ENCODE measurements at places on chromosomes 7 and 10.

GRCh38 chr10:95331596-95332130 is 40.9 kb upstream of the PDLIM1 start:
- no peak for DNase-seq

GRCh38 chr7:15853832-15854470 is 167.5 kb upstream of the MEOX2 start:
- DNase-seq: no peak

DNA sequence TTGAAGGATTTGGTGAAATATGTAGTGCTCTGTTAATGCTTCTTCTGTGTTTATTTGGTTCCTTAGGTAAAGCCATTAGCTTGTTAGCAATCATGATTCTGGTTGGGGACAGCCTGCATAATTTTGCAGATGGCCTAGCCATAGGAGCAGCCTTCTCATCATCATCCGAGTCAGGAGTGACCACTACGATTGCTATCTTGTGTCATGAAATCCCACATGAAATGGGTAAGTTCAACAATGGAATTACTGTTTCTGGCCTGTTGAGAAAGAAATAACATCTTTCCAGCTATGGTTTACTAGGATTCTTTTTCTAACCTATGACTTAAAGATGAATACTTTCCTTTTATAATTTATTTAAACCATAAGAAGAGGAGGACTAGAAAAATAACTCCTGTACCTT is 48.9 kb downstream of the SLC39A12 start:
- no peak for DNase-seq

- no peak for DNase-seq
Measured at GRCh38 chr7:99428972-99429566, 9.5 kb downstream of the PTCD1 start.

GRCh38 chr10:71007516-71007915 is 119.2 kb upstream of the PCBD1 start:
- no peak for DNase-seq

GRCh38 chr10:12103802-12104201 is 25.7 kb upstream of the SEC61A2 start:
- DNase-seq: no peak

DNA sequence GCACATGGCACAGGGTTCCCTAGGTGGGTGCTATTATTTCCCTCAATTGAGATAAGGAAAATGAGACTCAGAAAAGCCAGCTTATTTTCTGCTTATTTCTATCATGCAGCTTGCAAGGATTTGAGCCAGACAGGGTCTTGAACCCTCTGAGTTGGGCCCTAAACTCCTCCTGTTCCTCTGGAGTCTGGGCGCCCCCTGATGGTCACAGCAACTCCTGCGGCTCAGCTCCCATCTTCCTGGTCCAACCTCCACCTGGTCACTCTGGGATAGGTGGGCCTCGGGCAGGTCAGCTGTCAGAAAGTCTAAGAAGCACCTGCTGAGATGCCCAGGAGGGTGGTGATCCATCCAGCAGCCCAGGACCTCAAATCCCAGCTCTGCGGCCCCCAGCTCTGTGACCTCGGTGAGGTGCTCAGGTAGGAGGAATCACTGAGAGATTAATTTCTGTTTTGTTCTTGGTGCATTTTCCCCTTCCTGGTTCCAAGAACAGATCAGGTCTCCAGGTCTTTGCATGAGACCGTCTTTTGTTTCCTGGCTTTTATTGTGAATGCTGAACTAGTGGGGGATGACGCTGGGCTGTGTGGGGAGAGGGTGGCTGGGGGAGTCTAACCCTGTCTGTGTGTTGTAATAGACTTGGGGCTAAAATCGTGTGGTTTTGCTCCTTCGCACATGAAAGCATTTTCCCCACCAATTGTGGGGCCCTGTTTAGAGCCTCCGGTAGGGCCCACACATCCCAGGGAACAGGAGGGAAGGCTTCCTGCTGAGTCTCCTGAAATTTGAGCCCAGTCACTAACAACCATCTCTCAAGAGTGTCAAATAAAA is 32.8 kb downstream of the TMEM130 start:
- DNase-seq: no peak

GRCh38 chr10:4514445-4515108 is 311.4 kb upstream of the AKR1E2 start:
- DNase-seq: no peak

DNA sequence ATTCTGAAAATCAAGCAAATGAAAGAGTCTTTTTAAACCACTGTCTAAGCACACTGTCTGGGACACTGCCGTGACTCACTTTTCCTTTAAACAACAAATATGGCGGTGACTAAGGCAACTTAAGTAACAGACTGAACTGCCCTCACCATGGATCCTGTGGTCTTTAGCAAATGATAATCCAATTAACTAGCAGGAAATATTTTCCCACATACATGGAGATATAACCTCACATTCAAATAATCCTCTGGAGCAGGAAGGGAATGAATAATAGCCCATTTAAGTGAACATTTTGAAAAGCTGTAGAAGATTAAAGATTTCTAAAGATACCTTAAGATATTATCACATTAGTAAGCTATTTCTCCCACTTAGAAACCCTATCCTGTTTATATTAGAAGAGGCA is 40.3 kb upstream of the LRRC17 start:
- DNase-seq: no peak

DNA sequence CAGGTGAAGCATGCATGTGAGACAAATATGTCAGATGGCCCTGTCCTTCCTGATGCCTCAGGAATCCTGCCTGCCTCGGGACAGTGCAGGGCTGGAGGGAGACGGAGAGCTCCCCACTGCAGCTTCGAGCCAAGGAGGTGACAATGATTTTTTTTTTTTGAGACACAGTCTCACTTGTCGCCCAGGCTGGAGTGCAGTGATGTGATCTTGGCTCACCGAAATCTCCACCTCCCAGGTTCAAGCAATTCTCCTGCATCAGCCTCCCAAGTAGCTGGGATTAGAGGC is 68.8 kb downstream of the OAT start:
- DNase-seq: no peak

GRCh38 chr10:84084342-84084741 is 55.0 kb upstream of the GHITM start:
- no peak for DNase-seq

DNA sequence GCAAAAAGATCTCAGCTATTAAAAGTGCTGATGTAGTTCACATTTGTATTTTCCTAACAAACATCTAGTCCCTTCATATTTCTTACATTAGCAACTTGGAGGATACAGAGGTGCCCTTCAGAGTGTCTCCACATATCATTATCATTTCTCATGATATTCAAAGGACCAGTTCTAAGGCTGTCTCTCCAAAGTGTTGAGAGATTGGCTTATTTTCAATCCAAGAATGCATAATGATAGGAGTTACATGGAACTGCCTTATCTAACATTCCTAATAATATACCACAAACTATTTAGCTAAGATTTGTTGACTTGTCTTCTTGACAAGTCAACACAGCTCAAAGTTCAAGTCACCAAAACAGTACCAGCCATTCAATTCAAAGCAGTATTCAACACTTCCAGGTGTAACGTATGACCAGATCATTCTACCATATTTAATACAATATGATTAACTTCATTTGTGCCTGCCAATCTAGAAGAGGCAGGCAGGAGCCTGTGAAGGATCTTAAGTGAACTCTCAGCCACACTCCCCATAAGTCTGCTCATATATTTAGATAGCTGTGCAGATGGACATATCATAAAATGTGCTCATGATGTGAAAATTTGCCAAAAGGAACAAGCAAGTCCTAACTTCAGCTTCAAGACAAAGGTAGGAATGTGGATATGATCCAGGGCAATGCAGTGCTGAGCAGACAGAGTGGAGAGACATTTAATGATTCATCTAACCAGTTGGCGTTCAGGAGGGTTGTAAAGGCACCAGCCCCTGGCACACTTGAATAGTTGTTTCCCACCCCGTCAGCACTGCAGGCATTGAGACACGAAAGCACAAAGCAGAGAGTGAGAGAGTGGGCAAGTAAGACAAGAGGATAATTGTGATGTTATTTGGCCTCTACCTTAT is 108.3 kb downstream of the MTERF1 start:
- DNase-seq: no peak

Measured in GF-D8 (cell line).